ENCODE measurements at places on chromosomes 4 and X. TPM values are rescaled to one million over a fixed set of nuclear protein-coding genes. Genes with fewer than 3 reads are reported as not detected.

DNA sequence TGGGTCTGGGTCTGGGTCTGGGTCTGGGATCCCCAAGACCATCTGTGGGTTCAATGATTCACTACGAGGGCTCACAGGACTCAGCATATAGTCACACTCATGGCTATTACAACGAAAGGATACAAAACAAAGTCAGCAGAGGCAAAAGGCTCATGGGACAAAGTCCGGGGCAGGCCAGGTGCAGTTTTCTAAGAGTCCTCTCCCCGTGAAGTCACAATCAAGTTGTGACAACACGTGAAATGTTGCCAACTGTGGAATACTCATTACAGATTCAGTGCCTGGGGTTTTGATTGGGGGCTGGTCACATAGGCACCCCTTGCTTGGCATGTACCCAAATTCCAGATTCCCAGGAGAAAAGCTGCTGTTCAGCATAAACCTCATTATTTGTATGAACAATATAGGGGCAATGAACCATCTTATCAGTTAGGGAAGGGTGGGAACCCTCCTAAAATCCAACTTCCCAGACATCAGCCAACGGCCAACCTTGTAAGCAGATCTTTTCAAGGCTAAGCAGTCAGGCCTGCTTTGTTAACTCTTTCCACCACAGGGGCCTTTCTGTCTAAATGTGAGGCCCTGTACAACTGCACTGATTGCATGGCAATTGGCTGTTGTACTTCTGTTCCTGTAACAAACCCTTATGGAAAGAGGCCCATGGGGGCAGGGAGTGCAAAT, 58.2 kb upstream of the DIPK2B start:
- no peaks in the 10 kb centered on the region for H3K27me3 ChIP-seq
- DNase-seq = no peak
- H3K4me3 ChIP-seq = no peak overlapping the region

DNA sequence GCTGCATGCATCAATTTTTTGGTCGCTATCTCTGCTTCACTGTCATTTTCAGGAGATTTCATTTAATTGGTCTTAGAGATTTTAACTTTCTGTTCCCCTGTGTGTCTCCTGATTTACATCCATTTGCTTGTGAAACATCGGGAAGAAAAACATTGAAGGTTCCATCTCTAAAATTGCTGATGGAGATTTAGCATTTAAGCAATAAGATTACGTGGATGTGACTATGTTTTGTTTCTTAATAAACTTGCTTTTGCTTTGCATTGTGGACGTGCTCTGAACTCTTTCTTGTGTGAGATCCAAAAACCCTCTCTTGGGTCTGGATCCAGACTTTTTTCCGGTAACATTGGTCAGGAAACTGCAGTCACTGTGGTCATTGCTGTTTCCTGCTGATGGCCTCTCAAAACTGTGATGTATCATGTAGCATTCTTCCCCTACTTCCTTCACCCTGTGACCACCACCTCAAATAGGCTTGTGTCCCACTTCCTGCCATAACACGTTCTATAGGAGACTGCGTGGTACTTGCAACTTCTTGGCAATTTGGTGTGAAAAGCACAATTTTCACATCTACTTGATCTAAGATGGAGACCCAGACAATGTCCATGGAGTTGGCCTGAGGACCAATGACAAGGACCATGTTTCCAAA, 4.9 kb downstream of the CXCL2 start:
- no peak overlapping the region for H3K27ac ChIP-seq
- peaks cover 3% of the 10 kb centered on the region for H3K4me1 ChIP-seq
- no peaks in the 10 kb centered on the region for H3K27me3 ChIP-seq
- no peak overlapping the region for H3K4me3 ChIP-seq
- H3K36me3 ChIP-seq = no peaks in the 10 kb centered on the region

ERCC6L gene
- 3.5 TPM for total RNA-seq

XKRX gene
- not detected for total RNA-seq

Data from uterus (tissue), 4 donors.